PC-9 (cell line): ENCODE measurements at places on chromosomes 5 and 9. TPM values are rescaled to one million over a fixed set of nuclear protein-coding genes. Genes with fewer than 3 reads are reported as not detected.

The HTR1A gene
- not detected in 2 replicates for total RNA-seq

GRCh38 chr5:113268232-113268631 is 166.6 kb downstream of the TSSK1B start:
- no peak overlapping the region for H3K4me3 ChIP-seq
- no peak overlapping the region for H3K27ac ChIP-seq
- H3K4me1 ChIP-seq: peaks cover 25% of the 10 kb centered on the region
- no peaks in the 10 kb centered on the region for H3K36me3 ChIP-seq
- no peaks in the 10 kb centered on the region for H3K27me3 ChIP-seq

GRCh38 chr9:126861707-126862103 is 1.3 kb downstream of the ZBTB34 start:
- no peak for DNase-seq
- H3K27ac ChIP-seq: no peak overlapping the region
- peaks cover 15% of the 10 kb centered on the region for H3K4me1 ChIP-seq
- H3K36me3 ChIP-seq: no peaks in the 10 kb centered on the region

- H3K4me1 ChIP-seq: no peaks in the 10 kb centered on the region
- H3K4me3 ChIP-seq: no peak overlapping the region
- H3K27me3 ChIP-seq: peaks cover 27% of the 10 kb centered on the region; the same call in 1 of the 2 replicates
- no peaks in the 10 kb centered on the region for H3K36me3 ChIP-seq
- no peak for DNase-seq
Measured at GRCh38 chr9:1994180-1994579, 21.0 kb upstream of the SMARCA2 start.
